ENCODE measurements at places on chromosomes 3 and 15.

GRCh38 chr3:55549177-55549576, 62.1 kb upstream of the WNT5A start:
- no peak for DNase-seq

DNA sequence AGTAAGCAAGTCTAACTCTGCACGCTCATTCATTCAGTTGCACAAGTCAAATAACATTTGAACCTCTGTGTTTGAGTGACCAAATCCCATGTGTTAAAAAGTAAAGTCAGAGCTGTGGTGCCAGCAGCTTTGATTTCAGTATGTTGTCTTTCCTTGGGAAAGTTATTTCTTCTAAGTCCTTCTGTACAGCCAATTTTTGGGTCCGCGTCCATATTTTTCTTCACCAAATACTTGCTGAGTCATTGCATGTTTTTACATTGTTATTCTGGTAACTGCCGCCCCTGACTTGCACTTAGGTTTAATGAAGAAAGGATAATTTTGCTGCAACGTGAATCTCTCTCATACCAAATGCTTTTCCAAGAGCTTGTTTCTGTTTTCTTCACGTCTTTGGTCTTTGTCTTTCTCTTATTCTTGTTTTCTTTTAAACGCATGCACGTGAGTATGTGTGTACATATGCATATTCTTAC, 56.7 kb downstream of the PLS1 start:
- no peak for DNase-seq

DNA sequence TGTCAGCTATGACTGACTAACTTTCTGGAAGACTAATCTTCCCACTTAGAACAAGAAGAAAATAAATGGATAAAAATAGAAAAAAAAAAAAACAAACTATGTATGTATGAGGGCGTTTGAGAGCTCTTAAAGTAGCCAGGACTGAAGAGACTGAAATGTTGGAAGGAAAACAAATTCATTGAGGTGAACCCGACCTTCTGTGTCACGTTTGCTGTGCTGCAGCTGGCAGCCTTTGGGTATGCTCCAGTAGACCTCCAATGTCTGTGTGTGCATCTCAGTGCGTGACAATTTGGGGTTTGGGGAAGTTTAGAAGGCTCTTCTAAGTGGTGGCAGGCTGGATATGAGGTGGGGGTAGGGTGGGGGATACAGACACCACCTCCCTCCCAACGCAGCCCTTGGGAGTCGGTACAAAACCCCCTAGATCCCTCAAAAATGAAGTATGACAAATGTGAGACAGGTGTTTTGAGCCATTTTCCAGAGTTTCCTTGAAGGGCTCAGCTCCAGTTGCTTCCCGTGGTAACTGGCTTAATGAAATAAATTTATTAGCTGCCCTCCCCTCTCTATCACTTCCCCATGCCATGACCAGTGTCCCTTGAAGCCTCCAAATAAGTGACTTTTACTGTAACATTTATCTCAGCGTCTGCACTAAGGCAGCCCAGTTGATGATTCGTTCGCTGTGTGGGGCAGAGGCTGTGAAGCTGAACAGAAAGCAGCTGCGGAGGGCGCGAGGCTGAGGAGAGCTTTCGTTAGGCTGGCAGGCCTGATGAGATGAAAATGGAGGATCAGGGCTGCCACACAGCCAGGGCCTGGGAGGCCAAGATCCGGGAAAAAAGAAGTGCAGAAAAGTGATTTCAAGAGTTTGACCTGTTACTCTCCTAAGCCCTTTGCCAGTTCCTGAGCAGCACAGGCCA, 34.9 kb upstream of the GABRB3 start:
- DNase-seq, result no peak

DNA sequence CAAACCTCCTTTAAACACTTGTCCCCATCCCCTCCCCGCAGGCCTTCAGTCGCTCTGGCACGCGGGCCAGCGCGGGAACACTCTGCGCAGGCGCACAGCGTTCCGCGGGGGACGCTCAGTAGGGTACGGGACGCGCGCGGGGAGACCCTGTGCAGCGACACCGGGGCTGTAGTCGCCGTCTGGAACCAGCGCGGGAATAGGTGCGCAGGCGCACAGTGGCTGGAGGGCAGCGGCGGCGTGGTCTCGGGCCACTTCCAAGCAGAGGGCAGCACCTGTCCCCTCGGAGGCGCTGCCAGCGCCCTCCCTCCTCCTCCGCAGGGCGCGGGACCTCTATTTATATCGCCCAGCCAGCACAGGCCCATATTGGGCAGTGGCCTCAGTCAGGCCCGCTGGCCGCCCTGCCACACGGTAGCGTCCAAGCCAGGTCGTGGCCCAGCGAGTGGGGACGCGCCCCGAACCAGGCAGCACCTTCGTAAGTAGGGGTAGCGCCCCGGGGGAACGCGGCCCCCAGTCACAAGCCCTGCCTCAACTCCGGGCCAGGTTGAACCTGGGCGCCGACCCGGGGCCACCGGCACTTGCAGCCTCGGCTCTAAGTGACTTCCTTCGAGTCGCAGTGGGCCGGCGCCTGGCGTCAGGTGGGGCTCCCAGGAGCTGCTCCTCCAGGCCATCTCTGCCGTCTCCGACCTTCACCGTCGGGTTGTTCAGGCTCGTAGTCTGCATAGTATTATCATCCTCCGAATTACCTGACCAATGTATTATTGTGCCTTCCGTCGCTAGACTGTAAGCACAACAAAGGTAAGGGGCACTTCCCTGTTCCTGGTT, at the start of gene KBTBD12:
Gene KBTBD12 (plus strand): TSS at position 118 of the 822 bp plus-strand sequence. CDS start 7,830 bp downstream, outside the sequence.
- peak; percentile 64 for DNase-seq

DNA sequence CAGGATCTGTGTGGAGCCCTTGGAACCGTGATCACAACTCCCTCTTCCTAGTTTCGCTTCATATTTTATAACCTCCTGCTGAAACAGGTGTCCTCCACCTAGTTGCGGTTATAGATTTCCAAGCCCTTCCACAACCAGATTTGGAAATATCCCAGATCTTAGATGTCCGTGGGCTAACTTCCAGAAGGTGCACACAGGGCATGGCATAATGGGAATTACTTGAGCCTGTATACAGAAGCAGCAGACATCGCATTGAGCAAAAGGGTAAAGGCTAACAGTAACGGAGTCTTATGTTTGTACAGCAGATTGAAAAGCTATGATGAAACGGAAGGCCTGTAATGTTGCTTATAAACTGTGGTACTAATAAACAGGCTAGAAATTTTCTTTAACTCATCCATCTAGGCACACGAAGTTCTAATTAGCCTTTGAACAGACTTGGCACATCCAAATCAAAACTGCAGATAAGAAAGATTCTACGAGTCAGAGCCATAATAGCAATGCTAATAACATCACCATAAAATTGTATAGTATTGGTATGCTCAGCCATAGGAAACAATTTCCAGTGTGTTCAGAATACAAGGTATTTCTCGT, 1.2 kb upstream of the USF3 start:
- DNase-seq, result peak; percentile 41

GRCh38 chr3:185677146-185677829, 91.2 kb downstream of the SENP2 start:
- peak; percentile 37 for DNase-seq

- DNase-seq, result no peak
Observed at GRCh38 chr3:127360647-127361046, 72.8 kb upstream of the PRR20G start.

DNA sequence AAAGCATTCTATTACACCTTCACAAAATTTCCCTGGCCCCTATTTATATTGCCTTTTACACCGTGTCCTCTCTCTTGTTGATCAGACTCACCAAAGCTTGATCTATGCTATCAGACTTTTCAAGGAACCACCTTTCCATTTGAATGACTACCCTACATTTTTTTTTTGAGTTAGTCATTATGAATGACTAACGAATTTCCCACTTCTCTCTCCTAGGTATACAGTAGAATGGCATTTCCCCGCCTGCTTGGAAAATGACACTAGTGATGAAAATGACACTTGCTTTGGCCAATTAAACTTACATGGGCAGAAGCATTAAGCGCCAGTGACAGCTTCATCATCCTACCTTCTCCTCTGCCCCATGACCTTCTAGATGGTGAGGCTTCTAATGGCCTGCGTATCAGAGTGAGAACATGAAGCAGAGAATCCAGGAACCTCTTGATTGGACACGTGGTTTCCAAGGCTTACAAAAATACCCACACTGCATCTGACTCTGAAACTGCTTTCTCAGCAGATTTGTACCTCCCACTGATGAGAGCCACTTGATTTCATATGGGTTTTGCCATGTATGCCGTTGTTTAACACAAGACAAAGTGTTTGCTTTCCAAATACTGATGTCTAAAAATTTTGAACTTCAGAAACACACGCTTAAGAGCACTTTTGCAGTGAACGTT, 370.5 kb downstream of the CTNNB1 start:
- DNase-seq, result no peak

- no peak for DNase-seq
Observed at GRCh38 chr3:169666376-169667165, 3.1 kb upstream of the MECOM start.
